ENCODE measurements at places on chromosomes 3 and 15.

DNA sequence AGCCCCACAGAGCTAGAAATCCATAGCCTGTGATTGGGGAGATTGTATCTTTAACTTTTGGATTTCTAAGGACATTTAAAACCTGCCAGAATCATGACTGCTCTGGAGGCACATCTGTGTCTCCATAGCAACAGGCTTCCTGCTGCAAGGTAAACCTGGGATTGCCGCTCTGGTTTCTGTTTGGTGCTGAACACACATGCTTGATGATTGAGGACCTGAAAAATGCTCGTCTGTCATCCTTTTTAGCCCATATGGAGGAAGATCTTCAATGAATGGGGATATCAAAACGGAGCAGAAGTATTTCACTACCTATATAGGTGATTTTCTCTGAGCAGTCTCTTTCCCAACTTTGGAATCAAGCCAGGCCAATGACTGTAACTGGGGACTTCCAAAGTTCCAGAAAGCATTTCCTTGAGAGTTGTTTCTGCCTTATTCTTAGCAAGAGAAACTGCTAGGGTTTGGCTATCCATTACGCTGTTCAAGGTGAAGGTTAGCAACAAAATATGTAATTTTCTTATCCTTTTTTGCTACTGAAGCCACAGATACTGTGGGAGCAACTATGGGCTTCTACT lies 96.5 kb upstream of the TNIK start:
- DNase-seq, result no peak

GRCh38 chr15:66753687-66754377 lies 51.8 kb downstream of the SMAD6 start:
- DNase-seq, result no peak

DNA sequence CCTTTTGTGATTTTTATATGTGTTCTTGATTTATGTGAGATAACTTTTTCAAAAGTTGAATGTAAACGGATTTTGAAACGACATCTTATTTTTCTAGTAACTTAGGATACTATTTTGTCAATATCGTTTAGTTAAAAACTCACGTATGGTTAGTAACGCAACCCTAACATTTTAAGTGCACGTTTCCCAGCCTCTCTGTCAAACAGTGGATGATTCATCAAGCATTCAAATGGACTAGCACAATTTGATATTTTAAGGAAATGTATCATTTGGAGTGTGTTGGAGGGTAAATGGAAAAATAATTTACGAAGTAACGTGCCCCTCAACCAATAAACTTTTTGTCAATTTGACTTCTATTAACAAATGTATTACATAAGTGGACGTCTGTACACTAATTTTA lies 23.3 kb downstream of the RTP3 start:
- no peak for DNase-seq

DNA sequence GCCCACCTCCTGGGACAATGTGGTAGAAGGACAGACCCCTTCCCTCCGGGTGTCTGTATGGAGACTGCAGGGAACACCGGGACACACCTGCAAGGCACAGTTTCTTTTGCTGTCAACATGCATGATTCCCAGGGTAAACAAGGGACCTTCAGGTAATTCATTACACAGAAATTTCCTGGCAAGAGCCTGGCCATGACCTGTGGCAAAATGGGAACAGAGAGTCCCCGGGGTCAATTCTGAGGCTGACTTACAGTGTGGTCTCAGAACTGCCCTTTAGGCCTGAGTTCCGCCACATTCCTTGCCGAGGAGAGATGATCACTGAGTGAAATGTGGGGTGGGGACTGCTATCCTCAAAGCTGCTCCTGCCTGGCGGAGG lies 6.3 kb downstream of the STARD5 start:
- DNase-seq, result no peak

- no peak for DNase-seq
Measured at GRCh38 chr3:61872077-61872706, 310.8 kb downstream of the PTPRG start.

DNA sequence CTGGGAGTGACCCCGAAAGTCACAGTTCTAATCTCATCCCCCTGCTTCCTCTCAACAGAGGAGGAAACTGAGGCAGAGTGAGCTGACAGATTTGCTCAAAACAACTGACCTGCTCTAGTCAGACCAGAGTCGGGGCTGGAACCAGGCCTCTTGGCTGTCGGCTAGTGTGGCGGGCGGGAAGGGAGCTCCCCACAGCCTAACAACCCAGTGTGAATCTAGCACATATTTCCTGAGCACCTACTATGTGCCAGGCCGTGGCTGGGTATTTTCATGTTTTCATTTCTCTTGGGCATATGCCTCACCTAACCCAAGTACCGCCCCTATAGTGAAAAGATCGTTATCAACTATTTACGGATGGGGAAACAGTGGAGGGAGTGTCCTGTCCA lies 27.2 kb downstream of the GRIP2 start:
- DNase-seq, result no peak

- no peak for DNase-seq
Measured at GRCh38 chr15:47803767-47804166, 86.5 kb downstream of the SEMA6D start.

DNA sequence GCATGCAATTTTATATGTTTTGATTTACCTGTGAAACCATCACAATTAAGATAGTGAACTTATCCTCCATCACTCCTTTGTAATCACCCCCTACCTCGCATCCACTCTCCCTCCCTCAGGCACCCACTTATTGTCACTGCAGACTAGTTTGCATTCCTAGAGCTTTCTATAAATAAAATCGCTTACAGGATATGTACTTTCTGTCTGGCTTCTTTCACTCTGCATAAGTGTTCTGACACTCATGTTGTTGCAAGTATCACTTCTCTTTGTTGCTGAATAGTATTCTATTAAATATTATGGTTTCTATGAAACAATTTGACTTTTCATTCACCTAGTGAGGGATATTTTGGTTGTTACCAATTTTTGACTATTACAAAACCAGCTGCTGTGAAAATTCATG lies 139.3 kb downstream of the RSRC1 start:
- no peak for DNase-seq

DNA sequence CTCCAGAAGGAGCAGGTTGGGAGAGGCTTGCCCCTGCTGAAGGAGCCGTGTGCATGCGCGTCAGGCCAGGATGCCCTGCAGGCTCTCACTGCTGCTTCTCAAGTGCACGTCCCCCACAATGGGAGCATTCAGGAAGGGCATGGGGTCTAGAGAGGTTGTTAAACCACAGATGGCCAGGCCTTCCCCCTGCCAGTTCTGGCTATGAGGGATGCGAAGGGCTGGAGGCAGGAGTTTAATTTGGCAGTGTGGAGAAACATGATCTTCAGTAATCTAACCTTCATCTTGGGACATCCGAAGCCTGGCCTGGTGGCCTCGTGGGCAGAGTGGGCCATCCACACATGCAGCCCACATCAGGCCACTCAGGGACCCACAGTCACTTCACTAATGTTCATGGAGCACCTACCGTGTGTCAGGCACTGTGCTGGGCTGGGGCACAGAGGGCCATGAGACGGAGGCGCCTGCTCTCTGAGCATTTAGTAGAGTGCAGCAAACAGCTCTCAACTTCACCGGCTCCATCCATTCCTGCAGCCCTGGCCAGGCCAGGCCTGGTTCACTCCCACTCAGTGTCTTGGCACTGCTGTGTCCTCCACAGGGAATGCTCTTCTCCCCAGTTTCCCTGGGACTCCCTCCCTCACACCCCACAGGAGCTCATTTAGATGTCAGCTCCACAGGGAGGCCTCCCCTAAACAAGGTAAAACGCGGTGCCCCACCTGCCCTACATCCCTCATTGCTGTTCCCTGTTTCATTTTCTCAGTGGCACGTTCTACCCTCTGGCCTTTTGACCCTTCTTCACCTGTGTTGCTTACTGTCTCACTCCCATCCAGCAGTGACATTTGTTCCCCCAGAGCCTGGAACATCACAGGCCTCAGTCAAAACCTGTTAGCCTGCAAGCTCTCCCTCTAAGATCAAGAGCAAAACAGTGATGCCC lies 4.0 kb downstream of the CFAP100 start:
- no peak for DNase-seq

GRCh38 chr3:144286235-144286910 lies 314.8 kb downstream of the DIPK2A start:
- DNase-seq, result no peak
